ENCODE measurements at places on chromosomes 1 and 21.

GRCh38 chr1:197989058-197989457 lies 71.9 kb downstream of the LHX9 start:
- DNase-seq: no peak

- DNase-seq: peak; percentile 22
Observed at GRCh38 chr1:117600325-117600943, 5.4 kb upstream of the TENT5C start.

DNA sequence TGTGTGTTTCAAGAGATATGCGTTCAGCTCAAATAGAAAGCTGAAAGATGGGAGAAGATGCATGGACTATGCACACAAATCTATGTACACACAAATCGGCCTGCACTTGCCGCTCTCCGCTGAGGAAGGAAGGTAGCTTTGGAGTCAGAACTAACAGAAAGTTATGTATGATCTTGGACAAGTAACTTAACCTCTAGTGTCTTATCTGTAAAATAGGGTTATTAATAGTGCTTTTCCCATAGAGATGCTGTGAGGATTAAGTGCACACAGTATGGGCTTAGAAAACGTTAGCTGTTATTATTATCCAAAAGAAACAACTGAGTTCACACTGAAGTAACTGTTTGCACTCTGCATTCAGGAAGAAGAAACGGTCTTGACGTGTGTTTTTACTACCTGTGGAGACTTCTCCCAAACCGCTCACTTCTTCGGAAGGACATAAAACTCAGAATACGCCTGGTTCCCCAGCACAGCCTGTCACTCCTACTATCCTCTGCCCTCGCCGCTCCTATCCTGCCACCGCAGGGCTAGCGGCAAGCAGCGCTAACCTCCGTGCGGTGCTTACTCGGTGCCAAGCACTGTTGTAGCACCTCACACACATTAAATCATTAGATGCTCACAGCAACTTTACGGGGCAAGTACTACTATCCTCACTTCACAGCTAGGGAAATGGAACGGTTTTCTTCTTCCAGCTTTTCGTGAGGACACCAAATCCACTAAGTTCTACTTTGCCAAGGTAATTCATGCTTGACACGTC lies 1.3 kb downstream of the TGFBR3 start:
- peak; percentile 15 for DNase-seq

- DNase-seq: no peak
Observed at GRCh38 chr1:185398022-185398421, 81.0 kb upstream of the IVNS1ABP start.

GRCh38 chr1:81841795-81842194 lies 41.1 kb downstream of the ADGRL2 start:
- no peak for DNase-seq

- DNase-seq: no peak
Observed at GRCh38 chr1:228963795-228964177, 228.5 kb downstream of the RHOU start.

- no peak for DNase-seq
Observed at GRCh38 chr1:229854620-229855019, 212.4 kb upstream of the GALNT2 start.

DNA sequence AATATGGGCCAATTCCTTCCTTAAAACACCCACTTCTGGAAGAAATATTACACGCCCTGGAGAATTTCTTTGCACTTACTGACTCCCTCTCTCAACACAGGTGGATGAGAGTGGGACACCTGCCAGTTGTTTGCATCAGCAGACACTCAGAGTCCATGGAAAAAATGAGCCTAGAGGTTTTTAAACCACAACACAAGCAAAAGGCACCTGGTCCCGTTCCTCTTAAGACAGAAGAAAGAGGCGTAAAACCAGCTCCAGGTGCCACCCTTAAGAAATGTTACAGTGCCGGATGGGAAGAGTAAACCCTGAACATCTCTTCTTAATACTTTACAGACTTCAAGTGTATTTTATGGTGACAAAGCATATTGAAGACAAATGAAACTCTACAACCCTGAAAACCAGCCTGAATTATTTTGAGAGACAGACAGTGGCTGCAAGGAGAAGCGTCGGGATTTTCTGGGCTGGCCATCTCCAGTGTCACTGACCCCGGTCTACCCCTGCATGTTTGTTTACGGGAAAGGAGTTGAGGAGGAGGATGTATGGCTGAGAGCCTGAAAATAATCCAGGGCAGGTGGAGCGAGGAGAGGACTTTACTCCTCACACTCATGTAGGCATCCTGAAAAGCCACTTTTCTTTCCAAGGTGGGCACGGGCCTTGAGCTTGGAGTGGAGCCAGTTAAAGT lies 7.8 kb upstream of the RIPK4 start:
- DNase-seq: no peak

DNA sequence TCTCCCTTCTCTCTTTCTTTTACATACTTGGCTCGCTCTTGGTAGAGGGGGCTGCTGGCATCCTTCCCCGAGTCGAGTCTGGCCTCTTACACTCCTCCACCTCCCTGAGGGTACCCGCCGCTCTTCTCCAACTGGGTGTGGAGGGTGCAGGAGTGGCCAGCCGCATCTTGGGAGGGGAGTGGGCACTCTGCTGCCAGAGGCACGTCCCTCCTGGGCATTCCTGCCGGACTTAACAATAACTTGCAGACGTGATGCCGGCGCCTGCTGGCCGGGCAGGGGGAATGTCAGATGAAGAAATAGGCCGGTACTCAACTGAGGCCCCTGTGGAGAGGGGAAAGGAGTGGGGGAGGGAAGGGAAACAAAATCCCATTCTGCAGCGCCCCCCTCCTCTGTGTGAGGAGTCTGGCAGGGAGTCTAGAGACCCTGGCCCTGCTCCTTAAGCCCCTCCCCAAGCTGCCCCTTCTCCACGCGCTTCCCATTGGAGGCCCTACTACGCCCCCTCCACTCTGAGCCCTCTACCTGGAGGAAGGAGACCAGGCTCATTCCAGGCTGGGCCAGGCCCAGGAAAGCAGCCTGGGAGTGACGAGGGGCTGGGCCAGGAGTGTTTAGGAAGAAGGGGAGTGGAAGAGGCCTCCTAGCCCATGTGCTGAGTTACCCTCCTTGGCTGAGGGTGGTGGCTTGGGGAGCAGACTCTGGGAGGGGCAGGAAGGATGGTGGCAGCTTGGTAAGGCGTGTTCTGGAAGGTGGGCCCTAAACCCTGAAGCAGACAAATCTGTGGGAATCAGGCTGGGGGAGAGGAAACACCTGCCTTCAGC lies 1.8 kb downstream of the ATP2B4 start:
- DNase-seq: peak; percentile 59

GRCh38 chr1:81430236-81430938 lies 370.3 kb upstream of the ADGRL2 start:
- no peak for DNase-seq

DNA sequence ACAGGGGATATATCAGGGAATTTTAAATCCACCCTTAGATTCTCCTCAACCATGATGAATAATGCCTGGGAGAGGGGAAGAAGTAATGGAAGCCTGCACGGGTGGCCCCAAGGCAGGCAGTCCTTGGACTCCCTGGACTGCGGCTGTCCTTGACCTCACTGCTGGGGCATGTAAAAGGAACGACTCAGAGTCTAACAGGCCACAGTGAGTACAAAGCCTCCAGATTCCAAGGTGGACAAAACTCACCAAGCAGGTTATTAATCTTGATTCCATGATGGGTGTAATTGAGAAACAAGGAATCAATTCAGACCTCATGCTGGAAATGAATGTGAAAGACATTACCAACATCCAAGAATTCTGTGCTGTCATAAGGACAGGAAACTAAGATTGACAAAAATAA lies 13.0 kb upstream of the ARHGAP29 start:
- DNase-seq: no peak

DNA sequence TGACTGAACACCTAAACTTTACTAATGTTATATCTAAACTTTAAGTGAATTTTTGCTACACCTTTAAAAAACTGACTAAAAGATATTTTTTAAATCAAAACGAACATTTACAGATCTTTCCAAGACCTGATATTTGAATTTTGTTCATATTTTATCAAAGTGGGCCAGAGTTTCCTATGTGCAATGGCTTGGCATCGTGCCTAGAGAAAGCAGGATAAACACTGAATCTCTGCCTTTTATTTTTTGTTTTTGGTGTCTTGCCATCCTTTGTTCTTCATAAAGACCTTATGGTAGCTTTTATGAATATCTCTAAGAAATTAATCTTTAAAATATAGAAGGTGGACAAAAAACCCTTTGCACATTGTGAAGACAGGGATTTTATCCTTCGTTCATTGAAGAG lies 25.8 kb upstream of the VPS26C start:
- peak; percentile 51 for DNase-seq

DNA sequence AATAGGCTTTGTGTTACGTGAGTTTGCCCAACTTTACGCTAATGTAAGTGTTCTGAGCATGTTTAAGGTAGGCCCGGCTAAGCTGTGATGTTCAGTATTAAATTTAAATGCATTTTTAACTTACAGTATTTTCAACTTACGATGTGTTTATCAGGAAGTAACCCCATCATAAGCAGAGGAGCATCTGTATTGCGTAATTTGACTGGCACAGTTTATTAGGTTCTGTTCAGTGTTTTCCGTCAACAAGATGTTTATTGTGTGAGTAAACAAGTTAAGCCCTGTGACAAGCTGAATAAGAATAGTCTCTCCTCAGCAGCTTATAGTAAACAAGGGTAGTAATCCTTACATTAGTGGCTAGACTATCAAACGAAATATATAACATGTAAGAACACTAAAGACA lies 27.2 kb upstream of the SHISA4 start:
- DNase-seq: no peak

DNA sequence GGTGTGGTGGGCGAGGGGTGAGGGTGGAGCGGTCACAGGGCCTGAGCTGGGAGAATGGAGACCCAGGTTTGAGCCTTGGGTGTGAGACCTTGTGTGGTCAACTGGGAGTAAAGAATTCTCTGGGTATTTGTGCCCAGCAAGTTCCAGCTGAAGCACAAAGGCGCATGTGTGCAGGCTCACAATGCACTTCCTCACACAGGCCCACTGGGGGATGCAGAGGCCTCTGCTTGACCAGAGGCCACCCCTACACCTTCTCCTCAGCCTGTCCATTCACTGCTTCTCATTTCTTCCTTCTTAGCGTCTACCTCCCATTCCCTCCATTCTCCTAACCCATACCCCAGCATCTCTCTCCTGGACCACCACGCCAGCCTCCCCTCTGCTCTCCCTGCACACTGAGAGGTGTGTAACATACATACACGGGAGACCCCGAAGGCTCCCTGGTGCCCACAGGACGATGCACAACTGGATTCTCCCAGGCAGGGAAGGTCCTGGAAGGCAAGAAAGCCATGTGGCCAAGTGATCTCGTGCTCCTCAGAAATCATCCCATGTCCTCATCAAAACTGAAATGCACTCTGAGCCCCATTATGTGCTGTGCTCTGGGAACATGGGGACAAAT lies 12.3 kb upstream of the TTC39A start:
- DNase-seq: no peak

DNA sequence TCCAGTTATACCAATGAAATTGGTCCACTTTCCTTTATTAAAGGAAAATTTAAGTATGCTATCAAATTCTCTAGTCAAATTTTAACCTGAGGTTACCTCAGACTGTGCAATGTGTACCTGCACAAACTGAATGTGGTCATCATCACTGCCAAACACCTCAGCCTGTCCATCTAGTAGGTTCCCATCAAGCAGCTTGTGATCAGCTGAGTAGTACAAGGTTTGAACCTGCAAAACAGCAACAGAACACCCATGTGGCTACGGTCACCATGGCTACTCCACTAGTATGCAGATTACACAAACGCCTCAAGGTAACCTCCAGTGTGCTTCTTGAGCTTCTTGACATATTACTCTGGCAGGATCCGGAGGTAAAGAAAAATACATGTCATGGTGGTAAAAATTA lies 11.6 kb downstream of the IVNS1ABP start:
- no peak for DNase-seq

GRCh38 chr21:46004168-46004861 lies 22.7 kb downstream of the COL6A1 start:
- DNase-seq: no peak

GRCh38 chr1:174134003-174134659 lies 25.2 kb upstream of the RABGAP1L start:
- DNase-seq: no peak

DNA sequence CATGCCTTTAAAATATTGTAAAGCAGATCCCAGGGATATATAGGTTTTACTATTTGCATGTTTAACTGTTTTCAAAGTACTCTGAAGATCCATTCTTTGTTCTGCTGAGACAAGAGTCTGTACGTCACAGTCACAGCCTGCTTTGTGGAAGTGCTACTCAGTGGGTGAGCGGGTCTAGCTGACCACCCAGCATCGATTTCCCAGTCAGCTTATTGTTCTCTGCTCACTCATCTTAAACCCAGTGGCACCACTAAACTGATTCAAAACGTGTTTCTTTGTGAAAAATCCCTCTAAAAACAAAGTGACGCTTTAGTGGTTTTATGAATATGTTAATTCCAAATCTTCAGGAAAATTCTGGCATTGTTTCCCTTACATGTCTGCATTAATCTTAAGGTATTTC lies 12.4 kb downstream of the PLPP3 start:
- no peak for DNase-seq

DNA sequence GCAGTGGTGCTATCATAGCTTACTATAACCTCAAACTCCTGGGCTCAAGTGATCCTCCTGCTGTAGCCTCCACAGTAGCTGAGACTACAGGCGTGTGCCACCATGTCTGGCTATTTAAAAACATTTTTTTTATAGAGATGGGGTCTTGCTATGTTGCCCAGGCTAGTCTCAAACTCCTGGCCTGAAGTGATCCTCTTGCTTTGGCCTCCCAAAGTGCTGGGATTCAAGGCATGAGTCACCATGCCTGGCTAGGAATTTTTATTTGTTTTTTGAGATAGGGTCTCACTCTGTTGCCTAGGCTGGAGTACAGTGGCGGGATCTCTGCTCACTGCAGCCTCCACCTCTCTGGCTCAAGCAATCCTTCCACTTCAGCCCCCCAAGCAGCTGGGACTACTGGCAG lies 8.8 kb upstream of the RABGAP1L start:
- DNase-seq: no peak

- no peak for DNase-seq
Observed at GRCh38 chr1:226680653-226681052, 58.4 kb downstream of the ITPKB start.

DNA sequence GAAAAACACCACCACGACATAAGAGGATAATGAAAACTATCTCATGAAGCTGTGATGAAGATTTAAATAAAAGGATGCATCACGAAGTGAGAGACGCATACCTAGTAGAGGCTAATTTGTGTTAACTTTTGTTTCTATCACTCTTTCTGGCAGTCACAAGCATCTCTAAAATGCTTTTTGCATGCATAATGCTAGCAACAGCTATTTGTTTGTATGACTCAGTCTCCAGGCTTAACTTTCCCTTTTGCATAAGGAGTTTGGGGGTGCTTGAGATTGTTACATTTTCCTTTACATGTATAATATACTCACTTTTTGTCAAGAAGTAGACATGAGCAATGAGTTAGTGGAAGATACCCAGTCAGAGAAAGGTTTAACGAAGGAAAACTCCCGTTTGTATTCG lies 385.4 kb downstream of the DISC1 start:
- no peak for DNase-seq

Measured in hematopoietic multipotent progenitor cell treated with erythropoietin and hydrocortisone succinate and interleukin-3 and kit ligand, for 4 days (in vitro differentiated cells).